Thymus (tissue), 14 donors: ENCODE measurements at places on chromosomes 11 and 22.

DNA sequence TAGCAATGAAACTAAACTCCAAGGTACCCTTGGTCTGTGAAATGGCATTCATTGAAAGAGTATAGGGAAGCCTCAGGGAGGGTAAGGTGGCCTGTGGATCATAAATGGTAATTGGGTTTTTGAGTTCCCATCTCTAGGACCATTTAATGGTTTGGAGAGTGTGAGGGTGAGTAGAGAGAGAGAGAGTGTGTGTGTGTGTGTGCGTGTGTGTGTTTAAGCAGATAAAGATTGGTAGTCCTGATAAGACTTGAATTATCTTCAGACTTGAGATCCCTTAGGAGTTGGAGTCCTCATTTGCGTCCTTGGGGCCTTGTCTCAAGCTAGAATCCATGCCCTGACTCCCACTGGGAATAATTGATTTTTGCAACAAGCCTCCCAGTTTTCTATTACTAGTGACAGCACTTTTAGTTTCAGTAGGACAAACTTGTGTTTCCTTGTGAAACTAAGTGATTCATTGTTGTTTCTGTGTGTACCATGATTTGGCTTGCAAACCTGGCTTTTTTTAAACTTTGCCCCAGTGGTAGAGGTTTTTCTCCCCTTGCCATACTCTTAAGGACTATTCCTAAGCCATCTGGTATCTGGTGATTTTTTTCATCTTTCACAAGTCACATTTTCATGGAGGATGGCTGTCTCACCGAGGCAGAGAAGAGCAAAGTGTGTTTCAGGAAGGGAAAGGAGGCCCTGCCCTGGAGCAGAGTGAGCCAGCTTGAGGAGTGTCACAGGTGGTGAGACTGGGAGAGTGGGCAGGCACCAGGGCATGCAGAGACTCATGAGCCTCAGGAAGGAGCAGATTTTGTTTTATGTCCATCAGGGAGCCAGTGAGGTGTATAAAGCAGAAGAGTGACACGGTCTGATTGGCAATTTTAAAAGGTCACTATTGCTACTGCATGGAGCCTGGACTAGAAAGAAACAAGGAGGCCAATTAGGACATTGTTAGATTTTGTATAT, 26.7 kb downstream of the ALKBH3 start:
- DNase-seq, result no peak

GRCh38 chr11:119223856-119224255, 17.7 kb downstream of the CBL start:
- DNase-seq, result no peak

- no peak for DNase-seq
These were observed 83.7 kb downstream of the FAT3 start for GRCh38 chr11:92308366-92308765.

GRCh38 chr11:94639901-94640721, 72.9 kb downstream of the PIWIL4 start:
- DNase-seq, result no peak

DNA sequence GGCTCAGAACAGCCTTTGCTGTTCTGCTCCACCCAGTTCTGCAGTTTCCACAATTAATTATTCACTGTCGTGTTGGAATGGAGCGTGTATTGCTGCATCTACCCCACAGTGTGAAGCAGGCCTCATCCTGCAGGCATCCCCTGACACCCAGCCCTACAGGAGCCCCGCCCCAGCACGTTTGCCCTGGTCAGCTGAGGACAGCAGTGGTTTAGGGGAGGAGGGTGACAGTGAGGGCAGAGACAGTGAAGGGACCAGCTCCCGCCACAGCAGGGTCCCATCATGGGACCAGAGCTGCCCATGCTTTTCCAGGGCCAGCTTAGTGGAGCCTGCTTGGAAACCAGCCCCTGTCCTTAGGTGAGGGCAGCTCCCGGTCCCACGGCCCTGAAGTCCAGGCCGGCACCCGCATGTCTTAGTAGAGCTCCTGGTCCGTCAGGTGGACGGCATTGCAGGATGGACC, 273.0 kb downstream of the TBC1D22A start:
- DNase-seq, result no peak

GRCh38 chr11:130858215-130858614, 58.1 kb downstream of the SNX19 start:
- DNase-seq, result no peak

GRCh38 chr22:20296598-20296997, 23.3 kb downstream of the DGCR6L start:
- no peak for DNase-seq

DNA sequence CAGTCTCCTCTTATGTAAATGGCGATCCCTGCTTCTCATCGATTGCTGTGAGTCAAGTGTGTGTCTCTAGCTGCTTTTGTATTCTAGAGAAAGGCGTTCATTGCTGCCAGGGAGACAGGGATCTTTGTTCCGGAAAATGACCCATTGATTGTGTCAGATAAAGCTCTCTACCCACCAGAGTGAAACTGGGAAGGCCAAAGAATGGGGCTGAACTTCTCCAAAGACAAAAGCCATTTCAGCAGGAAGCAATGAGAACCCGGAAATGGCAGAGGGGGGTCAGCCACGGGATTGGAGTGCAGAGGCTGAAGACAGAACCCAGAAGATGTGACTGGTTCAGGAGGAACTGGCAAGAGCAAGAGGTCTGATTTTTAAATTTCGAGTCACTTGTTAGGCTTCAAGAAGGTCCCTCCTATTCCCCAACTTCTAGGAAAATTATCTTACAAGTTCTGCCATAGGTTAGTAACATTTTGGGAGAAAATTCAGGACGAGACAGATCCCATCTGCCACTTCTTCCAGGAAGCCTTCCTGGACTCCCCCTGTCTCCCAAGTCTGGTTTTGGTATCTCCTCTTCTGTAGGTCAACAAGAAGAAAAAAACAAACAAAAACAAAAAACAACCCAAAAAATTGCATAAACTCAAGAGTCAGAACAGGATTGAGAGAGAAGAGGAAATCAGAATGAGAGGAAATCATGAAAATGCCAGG, 110.6 kb downstream of the NECTIN1 start:
- no peak for DNase-seq
